ENCODE measurements at places on chromosomes 1 and 21.

DNA sequence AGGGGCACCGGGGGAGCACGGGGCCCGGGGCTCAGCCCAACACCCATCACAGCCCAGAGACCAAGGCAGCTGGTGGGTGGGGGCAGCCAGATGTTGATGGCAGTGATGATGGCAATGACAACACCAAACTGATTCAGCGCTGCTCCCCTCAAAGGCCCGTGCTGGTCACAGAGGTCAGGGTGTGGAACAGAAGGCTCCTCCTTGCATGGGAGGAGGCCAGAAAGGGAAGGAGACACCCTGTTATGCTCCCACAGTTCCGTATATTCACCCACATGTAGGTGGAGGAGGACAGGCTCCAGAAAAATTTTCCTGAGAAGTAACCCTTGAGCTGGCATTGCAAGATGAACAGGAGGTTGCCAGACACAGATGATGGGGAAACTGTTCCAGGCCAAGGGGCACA is 414 bp downstream of the GUCA2B start:
- no peak for DNase-seq

GRCh38 chr1:33560680-33561079 is 88.2 kb downstream of the ZSCAN20 start:
- no peak for DNase-seq

GRCh38 chr1:17419626-17420328 is 19.7 kb downstream of the RCC2 start:
- peak; percentile 61 for DNase-seq

GRCh38 chr1:155301342-155301841 is at the start of gene PKLR:
Gene PKLR, minus strand, starts transcription at chr1:155301438. Its CDS starts 43 bp downstream, at chr1:155301395.
- no peak for DNase-seq

GRCh38 chr1:226735576-226735975 is 3.5 kb downstream of the ITPKB start:
- no peak for DNase-seq

GRCh38 chr1:150765296-150765976 is at the start of gene CTSS:
Gene CTSS, minus strand, starts transcription at chr1:150765778. Its CDS starts 1,015 bp downstream, at chr1:150764763.
- peak; percentile 78 for DNase-seq

DNA sequence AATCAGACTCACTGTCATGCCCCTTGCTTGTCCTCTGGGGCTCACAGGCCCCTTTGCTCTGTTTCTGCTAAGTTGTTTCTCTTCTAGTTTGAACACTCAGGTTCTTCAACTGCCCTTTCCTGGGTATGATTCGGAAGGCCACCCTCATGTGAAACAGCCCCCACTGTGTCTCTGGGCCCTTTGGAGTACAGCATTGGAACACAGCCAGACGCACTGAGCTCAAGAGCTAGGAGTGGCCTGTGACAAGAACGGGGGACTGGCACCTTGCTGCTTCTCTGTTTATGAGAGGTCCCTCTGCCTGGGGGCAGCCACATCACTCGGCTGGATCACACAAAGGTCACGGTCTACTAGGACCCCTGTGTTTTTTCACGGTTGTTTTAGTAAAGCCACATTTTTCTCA is 114.4 kb upstream of the ZC3H12A start:
- DNase-seq: no peak

Data from GM06990 (cell line).